CD4-positive, CD25-positive, alpha-beta regulatory T cell (primary cell): ENCODE measurements at places on chromosomes 7 and 10. TPM values are rescaled to one million over a fixed set of nuclear protein-coding genes. Genes with fewer than 3 reads are reported as not detected.

KLF14 gene
- polyA plus RNA-seq = not detected

SPDYE8 gene
- polyA plus RNA-seq = not detected

ZNF503 gene
- not detected for polyA plus RNA-seq

XRCC2 gene
- 0.41 TPM for polyA plus RNA-seq

NPSR1 gene
- not detected for polyA plus RNA-seq

ARHGAP12 gene
- 11.7 TPM for polyA plus RNA-seq

HECTD2 gene
- 0.49 TPM for polyA plus RNA-seq

TMEM139 gene
- 1.3 TPM for polyA plus RNA-seq

GIMAP1 gene
- 90.0 TPM for polyA plus RNA-seq

HOXA9 gene
- polyA plus RNA-seq = not detected

VENTX gene
- not detected for polyA plus RNA-seq

ITIH2 gene
- not detected for polyA plus RNA-seq

ABCB1 gene
- 0.49 TPM for polyA plus RNA-seq

UCN3 gene
- polyA plus RNA-seq = not detected

ATG9B gene
- 18.6 TPM for polyA plus RNA-seq

CDC14C gene
- not detected for polyA plus RNA-seq

TMEM176A gene
- polyA plus RNA-seq = 0.24 TPM

EVX1 gene
- polyA plus RNA-seq = not detected

HYAL4 gene
- not detected for polyA plus RNA-seq

STYXL1 gene
- polyA plus RNA-seq = 80.8 TPM

TMEM236 gene
- polyA plus RNA-seq = not detected

ZPBP gene
- not detected for polyA plus RNA-seq

DIP2C gene
- polyA plus RNA-seq = 0.47 TPM

CHST3 gene
- not detected for polyA plus RNA-seq

MEOX2 gene
- not detected for polyA plus RNA-seq
